ENCODE measurements at places on chromosomes 7 and 10. TPM values are rescaled to one million over a fixed set of nuclear protein-coding genes. Genes with fewer than 3 reads are reported as not detected.

DNA sequence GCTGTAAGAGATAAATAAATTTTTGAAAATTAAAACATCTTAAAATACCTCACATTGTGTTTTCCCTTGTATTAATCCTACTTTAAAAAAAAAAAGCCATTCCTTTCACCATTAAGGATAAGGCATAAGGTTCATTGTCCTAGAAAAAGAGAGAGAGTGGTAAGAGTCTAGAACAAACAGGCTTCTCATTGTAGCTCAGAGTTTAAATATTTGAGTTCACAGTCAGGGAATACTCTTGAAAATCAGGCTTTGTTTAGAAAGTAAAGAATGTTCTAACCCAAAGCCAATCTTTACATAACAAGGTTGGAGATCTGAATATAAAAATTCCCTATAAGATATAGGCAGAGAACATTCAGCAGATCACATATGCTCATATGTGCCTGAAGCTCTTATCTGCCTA, 40.2 kb upstream of the TES start:
- no peak for DNase-seq

DNA sequence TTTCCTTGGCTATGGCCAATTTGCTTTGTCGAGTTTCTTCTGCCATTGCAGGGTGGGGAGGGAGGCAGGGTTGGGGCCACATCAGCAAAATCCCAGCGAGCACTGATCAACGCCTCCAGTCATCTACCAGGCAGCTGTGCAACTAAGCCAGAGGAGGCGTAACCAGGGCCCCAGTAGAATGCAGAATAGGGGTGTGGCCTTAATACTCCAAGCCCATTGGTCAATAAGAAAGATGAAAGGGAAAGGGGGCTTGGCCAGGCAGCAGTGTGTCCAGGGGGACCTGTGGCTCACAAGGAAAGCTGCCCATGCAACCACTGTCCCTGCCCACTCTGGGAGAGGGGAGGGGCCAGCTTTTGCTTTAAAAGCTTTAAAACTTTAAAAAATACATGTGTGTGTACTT, 21.5 kb upstream of the GGCT start:
- no peak for DNase-seq

DNA sequence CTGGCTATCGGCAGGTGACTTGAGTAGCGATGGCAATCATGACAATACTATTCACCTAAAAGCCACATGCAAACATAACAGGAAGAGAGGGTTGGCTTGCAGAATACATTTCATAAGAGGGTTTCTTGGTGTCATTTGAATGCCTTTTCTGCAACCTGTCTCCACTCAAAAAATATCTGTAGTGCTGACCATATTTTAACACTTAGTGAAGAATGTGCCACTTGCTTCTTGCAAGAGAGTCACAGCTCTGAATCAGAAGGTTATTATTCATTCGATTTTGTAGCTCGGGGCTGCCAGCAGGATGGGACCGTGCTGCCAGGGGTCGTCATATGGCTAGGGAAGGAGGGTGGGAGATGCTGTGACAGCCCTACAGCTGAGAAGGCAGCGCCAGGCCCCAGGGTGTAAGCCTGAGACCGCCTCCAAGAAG, 152.0 kb upstream of the PITRM1 start:
- no peak for DNase-seq

DNA sequence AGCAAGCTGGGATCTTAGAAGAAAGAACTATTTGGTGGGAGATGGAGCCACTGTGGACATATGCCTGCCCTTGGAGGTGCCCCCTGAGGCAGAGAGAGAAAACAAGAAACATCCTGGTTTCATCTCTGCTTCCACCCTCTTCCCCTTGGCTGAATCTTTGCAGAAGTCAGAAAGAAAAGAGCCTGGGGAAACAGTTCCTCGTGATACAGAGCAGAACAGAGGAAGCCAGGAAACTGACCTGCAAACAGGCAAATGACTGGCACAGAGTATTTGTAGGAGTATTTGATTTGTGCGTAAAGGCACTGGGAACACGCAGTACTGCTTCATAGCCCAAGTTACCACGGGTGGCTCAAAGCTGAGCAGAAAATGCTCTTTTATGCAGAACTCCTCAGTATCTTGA, 7.0 kb upstream of the KEL start:
- no peak for DNase-seq

DNA sequence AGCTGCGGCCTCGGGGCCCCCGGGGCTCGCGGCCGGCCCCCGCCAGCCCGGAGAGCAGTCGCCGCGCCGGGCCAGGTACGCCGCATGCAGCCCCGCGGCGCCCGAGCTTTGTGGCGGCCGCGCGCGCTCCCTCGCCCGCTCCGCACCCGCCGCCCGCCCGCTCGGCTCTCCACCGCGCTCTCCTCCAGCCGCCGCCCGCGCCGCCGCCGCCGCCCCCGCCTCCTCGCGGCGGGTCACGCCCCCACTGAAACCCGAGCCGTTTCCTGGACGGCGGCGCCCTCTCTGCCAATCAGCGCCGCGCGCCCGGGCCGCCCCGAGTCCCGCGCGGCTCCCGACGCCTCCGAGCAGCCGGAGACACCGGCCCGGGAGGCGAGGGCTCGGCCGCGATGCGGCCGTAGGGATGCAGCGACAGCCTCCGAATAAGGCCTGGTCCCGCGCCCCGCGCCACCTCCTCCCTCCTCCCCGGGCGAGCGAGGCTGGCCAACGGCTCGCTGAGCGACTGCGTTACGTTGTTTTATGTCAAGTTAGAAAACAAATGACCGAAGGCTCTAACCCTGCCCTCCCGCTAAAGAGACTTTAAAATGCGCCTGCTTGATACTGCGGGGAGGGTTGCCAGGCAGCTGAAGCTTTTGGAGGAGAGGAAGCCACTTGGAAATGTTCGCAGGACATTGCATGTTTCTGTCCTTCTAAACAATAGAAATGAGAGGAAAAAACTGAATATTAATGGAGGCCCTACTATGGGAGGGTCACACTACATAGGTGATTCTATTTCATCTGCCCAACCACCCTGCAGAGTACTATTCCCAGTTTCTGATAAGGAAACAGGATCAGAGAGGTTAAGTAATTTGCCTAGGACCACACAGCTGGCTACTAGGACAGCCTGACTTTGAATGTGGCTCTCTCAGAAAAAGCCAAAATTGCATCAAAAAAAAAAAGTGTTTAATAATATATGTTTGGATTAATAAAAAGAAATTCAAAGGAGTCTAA, at the start of gene FGFR2:
Gene FGFR2 (minus strand): TSS at position 182 of the 987 bp plus-strand sequence. CDS start 4,627 bp downstream, outside the sequence.
- DNase-seq = peak; percentile 85

DNA sequence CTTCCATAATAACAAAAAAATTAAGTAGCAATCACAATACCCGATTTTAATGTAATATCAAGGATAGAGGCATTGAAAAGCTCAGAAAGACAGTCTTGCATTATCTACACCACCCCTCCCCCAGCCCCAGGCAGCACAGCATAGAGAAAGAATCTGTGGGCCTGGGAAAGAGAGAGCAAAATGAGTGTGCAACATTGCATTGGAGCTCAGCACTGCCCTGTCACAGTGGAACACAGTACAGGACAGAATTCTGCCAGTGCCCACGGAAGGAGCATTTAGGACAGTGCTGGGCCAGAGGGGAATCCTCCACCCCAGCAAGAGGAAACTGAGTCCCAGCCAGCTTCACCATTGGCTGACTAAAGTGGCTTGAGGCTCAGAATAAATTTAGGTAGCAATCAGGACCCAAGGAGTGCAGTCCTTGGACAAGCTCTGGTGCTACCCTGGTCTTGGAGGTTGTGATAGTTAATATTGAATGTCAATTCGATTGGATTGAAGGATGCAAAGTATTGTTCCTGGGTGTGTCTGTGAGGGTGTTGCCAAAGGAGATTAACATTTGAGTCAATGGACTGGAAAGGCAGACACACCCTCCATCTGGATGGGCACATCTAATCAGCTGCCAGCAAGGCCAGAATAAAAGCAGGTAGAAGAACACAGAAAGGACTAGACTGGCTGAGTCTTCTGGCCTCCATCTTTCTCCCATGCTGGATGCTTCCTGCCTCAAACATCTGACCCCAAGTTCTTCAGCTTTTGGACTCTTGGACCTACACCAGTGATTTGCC, 234.4 kb downstream of the ANK3 start:
- DNase-seq = no peak

GRCh38 chr10:32227802-32228201, 119.2 kb downstream of the EPC1 start:
- no peak for DNase-seq

- DNase-seq = peak; percentile 93
These were observed 65.4 kb upstream of the STEAP1B start for GRCh38 chr7:22565315-22565811.

DNA sequence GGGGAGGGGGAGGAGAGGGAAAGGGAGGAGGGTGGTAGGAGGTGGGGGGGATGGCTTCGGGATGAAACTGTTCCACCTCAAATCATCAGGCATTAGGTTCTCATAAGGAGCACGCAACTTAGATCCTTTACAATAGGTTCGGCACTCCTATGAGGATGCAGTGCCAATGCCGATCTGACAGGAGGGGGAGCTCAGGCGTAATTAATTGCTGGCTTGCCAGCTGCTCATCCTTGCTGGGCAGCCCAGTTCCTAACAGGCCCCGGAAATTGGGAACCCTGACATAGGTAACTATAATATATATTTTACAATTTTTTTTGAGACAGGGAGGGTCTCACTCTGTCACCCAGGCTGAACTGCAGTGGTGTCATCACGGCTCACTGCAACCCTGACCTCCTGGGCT, 118.8 kb upstream of the SFMBT2 start:
- DNase-seq = peak; percentile 24

GRCh38 chr7:42107484-42108240, 129.3 kb downstream of the GLI3 start:
- DNase-seq = peak; percentile 76

- no peak for DNase-seq
These were observed 303.9 kb downstream of the OTUD1 start for GRCh38 chr10:23742807-23743206.

- no peak for DNase-seq
These were observed 182.6 kb downstream of the REEP3 start for GRCh38 chr10:63703740-63704345.

DNA sequence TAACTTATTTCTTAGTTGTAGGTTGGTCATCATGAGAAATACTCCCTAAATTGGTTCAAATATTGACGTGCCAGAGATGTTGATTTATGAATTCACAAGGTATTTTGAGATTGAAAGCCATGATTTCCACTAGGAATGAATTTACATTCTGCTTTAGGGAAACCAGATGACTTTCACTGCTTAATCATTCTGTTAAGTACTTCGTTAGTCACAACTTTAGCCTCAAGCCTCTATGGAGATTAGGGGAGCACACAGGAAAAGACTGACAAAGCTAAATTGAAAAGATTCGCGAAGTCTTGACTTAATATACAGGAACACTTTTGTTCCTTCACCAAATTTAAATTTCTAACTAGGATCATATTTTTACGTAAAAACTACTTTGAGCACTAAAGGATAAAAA, 250.4 kb upstream of the CACNA2D1 start:
- no peak for DNase-seq

DNA sequence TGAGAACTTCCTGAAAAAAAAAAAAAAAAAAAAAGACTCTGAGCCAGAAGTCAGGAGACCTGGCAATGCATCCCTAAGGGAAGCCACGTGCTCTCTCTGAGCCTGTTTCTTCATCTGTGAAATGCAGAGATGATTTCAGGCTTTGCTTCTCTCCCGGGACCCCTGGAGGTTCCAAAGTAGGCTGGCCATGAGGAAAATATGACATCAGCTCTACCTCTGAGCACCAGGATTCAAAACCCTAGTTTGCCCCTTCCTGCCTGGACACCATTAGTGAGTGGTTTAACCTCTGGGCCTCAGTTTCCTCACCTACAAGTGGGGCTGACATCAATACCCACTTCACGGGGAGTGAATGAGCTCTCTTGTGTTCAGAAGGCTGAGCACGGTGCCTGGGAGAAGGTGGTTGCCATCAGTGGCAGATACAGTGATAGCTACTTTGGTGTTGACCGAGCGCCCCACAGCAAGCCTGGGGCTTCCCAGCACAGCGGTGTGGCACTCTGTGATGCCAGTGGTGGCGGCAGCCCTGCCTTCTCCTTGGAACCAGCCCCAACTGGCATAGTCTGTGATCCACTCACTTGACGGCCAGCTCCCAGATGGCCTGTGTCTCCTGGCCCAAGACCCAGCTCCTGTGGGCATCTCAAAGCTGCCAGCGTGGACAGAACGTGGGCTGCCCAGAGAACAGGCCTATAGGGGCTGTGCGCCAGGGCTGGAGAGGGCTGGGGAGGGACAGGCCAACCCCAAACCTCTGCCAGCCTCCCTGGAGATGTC, 153.1 kb upstream of the UNC5B start:
- DNase-seq = no peak

- DNase-seq = no peak
These were observed 44.3 kb downstream of the ARL4A start for GRCh38 chr7:12731775-12732174.

DNA sequence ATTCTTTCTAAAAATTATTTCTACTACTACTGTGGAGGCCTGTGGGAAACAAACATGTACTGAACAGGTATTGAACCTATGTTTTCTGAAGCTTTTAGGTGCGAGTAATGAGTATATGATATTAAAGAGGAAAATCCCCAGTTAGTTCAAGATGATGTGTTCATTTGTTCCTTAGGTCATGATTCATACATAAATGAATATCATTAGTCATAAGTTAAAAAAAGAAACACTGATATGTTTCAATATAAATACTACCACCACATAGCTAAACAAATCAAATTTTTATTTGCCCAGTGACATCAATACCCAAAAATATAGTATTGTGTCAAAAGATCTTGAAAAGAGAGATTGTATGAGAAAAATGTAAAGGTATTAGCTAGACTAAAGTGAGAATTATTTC, 210.7 kb upstream of the GNAI1 start:
- DNase-seq = no peak

GRCh38 chr10:90304533-90304932, 553.3 kb downstream of the HTR7 start:
- no peak for DNase-seq

DNA sequence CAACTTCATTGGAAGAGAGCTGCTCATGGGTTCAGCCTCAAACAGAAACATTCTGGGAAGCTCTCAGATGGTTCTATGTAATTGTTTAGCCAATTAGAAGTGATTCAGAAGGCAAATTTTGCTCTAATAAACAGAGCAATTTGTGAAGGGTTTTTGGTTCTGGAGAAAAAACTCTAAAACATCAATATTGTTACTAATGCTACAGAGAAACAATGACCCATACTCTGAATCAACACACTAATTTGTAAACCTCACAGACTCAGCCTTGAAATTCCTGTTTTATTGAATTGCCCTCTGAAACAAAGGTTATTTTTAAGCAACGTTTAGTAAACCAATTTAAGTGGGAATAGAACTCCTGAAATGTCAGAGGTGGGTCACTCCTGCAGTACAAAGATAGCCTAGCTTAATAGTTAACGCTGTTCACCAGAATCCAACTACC, 171.6 kb upstream of the SVIL start:
- DNase-seq = no peak

The TMEM213 gene
- not detected for total RNA-seq

The IGF2BP3 gene
- 349 TPM for total RNA-seq

The FXYD4 gene
- not detected for total RNA-seq

The CLRN3 gene
- not detected for total RNA-seq

The TMEM229A gene
- not detected for total RNA-seq

The EPHB4 gene
- 57.5 TPM for total RNA-seq

The CPA2 gene
- total RNA-seq = 0.11 TPM

The SSBP1 gene
- 1,102 TPM for total RNA-seq

The ZNF804B gene
- total RNA-seq = not detected

The ANK3 gene
- total RNA-seq = 15.0 TPM

The RPEL1 gene
- total RNA-seq = 0.06 TPM

All from Daoy (cell line).